ENCODE measurements at places on chromosomes 4 and X.

DNA sequence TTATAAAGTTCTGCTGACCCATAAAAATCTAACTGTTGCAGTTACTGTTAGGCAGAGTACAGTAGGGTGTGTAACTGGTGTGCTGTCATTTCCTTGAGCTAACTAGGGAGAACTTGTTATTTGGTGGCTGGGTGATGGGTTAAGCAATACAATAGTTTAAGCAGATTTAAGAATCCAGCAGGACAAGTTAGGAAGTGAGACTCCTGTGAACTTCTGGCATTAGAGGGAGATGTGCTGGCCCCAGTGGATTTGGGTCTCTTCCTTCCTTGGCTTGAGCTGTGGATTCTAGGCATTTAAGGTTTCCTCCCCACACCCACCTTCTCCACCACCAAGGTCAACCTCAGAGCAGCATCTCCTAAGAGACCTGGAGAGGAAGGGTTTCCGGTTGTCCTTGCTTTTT lies 70.5 kb downstream of the CLCN5 start:
- no peak for DNase-seq

- no peak for DNase-seq
These were observed 153.8 kb downstream of the DCLK2 start for GRCh38 chr4:150232029-150232428.

GRCh38 chr4:123832173-123833026 lies 435.8 kb downstream of the SPRY1 start:
- DNase-seq: no peak

- DNase-seq: no peak
These were observed 1192.6 kb downstream of the C4orf33 start for GRCh38 chr4:130288576-130288975.

- DNase-seq: no peak
These were observed 4.5 kb downstream of the RAB39B start for GRCh38 chrX:155259752-155260151.

- DNase-seq: no peak
These were observed 13.7 kb downstream of the PPP2R3B start for GRCh38 chrX:372856-373640.

- DNase-seq: no peak
These were observed 70.0 kb downstream of the UCHL1 start for GRCh38 chr4:41326776-41327175.

- no peak for DNase-seq
These were observed 14.7 kb downstream of the RAPGEF2 start for GRCh38 chr4:159117564-159117963.

GRCh38 chr4:102565696-102566095 lies 64.5 kb downstream of the NFKB1 start:
- no peak for DNase-seq

GRCh38 chr4:75968084-75968483 lies 22.7 kb downstream of the SDAD1 start:
- DNase-seq: no peak

GRCh38 chr4:185013417-185014125 lies 4.7 kb upstream of the HELT start:
- DNase-seq: no peak

DNA sequence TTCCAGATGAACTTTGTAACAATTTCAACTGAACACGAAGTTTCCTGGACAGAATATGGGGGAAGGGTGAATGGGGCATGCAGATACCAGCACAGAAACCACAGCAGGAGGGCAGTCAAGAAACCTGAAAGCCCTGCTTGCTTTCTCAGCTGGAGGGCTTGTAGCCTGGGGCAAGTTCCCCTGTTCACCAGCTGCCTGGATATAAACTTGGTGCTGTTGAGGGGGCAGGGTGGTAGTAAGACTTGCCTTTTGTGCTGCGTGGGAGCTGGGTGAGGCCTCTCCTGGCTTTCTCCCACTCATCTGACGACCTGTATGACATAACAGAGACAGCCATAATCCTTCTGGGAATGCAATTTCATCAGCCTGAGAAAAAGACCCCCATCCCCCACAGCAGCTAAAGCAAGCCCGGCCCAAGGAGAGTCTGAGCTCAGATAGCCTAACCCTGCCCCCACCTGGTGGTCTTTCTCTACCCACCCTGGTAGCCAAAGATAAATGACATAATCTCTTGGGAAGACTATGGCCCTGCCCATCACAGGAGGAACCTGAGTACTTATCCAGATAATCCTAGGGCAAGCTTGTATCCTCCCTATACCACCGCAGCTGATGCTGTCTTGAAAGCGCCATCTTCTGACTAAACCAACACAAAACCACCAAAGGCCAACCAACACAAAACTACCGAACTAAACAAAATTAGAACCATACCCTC lies 234.3 kb downstream of the LAS1L start:
- no peak for DNase-seq

DNA sequence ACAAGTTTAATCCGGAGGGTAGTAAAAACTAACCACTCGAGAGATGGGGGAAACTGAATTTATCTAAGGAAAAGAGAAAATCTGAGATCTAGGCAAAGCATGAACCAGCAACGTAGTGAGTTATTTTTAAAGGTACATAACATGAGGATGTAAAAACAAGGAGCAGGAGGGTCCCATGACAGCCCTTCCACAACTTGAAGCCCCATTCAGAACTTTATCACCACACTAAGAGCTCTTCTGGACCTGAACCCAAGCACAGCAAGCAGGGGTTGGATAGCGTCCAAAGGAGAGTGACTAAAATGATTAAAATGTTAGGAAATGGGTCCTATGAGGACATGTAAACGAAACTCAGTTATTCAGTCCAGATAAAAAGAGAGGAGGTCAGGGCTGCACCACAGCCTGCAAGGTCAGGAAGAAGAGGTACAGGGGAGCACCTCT lies 16.2 kb downstream of the SH3RF1 start:
- no peak for DNase-seq

DNA sequence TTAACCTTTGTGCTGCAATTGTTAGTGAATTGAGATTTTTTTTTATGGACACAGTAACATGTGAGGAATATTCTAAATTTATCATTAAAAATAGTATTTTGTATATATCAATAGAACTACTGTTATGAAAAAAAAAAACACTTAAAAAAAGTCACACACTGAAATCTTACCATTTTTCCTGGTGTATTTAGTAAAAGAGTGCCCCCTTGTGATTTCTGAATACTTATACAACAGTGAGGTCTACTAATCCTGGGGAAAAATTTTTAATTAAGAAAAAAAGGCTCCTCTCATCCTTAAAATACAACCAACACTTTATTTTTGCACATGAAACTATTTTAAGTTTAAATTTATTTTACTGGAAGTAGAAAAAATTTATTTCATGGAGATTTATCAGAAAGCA lies 56.4 kb upstream of the SPOCK3 start:
- DNase-seq: no peak

- DNase-seq: no peak
These were observed 46.2 kb upstream of the TXK start for GRCh38 chr4:48180234-48180633.

GRCh38 chr4:12889054-12889453 lies 595.1 kb downstream of the RAB28 start:
- DNase-seq: no peak

DNA sequence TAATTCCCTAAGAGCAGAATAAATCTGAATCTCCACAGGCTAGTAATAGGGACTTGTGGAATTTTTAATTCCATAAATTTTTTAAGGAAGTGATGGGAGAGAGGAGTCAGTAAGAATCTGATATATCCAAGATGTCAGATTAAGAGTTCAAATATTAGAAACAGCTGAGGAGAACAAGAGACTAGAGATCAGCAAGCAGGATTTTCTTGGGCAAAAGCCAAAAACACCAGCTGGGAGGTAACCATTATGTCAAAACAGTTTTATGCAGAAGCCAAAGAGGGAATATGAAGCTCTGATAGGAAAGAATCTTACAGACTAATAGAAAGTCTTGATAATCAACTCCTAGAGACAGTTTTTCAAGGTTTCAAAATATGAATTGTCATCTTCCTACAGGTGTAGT lies 72.2 kb upstream of the RBPJ start:
- DNase-seq: no peak

GRCh38 chr4:139833151-139833910 lies 167.7 kb downstream of the MGST2 start:
- peak; percentile 39 for DNase-seq

- no peak for DNase-seq
These were observed 214.2 kb downstream of the ZNF674 start for GRCh38 chrX:46330981-46331380.

GRCh38 chr4:138627096-138627495 lies 384.9 kb upstream of the SLC7A11 start:
- DNase-seq: no peak

DNA sequence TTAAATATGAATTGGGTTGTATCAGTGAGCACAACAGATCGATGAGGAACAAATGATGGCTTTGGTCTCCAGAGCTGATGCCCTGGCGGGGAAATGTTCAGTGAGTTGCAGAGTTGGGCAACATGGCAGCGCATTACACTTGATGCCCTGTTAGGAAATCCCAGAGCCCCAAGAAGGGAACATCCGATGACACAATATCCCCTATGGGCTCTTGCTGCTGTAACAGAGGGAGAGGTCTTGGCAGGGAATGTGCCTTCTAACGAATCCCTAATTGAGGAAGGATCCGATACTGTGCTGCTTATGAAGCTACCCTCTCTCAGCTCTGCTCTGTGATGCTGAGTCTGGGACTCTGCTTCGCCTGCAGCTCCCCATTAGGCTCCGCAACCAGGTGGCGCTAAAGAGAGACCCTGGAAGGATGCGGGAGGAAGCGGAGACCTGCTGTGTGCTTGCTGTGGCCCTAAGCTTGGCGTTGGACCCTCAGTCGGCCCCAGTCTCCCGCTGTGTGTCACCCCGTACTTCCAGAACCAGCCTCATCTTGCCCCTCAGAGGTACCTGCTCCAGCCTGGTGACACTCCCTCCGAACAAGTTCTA lies 38.9 kb downstream of the PDHA1 start:
- DNase-seq: no peak

GRCh38 chrX:122091571-122091970 lies 1044.2 kb downstream of the GLUD2 start:
- no peak for DNase-seq

DNA sequence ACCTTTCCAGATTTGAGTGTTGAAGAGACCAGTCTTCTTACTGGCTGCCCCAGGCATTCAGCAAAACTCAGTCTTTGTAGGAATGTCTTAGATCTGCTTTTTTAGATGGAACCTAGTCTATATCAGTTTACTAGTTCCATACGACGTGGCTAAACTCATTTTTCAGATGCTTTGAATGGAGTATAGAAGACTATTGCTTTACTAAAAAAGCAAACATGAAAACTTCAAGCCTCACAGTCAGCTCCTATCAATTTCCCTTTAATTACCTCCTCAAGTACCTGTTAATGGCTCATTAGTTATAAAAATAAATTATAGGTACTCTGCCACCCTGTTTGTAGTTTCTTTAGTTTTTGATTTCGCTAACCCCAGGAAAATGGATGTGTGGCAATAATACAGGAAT lies 63.0 kb upstream of the STOX2 start:
- DNase-seq: no peak

- peak; percentile 9 for DNase-seq
These were observed 32.1 kb downstream of the CDX4 start for GRCh38 chrX:73478961-73479360.

GRCh38 chr4:17437396-17437795 lies 74.5 kb downstream of the QDPR start:
- DNase-seq: no peak

DNA sequence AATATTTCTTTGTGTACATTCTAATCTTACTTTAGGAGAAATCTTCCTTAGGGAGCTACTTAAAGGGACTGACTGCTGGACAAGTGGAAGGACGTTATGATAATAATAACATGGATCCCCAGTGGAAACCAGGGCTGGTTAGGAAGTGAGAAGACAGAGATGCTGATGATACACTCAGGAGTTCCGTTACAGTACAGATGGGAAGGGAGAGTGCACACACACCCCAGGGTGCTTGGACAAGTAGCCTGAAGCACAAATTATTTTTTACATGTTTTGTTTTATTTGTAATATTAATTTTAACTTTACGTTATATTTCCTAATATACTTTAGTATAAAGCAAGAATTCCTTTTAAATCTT lies 84.1 kb downstream of the BMPR1B start:
- DNase-seq: no peak

DNA sequence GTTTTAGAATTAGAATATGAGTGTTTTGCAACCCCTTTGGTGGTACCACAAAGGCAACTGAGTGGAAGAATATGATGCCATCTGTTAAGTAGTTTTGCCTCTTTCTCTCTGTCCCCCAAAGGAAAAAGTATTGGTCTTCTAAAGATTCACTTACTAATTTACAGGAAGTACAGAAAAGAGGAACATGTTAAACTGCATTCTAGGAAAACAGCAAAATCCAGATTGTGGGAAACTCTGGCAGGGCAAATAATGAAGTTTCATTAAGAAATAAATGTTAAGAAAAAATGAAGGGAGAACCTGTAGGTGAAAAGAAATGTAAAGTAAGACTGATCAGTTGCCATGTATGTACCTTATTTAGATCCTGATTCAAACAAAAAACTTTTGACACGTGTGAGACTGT lies 39.3 kb downstream of the NSUN7 start:
- no peak for DNase-seq

GRCh38 chr4:127783026-127783769 lies 1.1 kb downstream of the HSPA4L start:
- no peak for DNase-seq

- no peak for DNase-seq
These were observed 37.6 kb downstream of the SEPTIN11 start for GRCh38 chr4:76987153-76987591.

- no peak for DNase-seq
These were observed 2.6 kb downstream of the POLA1 start for GRCh38 chrX:24696294-24696693.

GRCh38 chrX:10482261-10482660 lies 138.1 kb downstream of the MID1 start:
- DNase-seq: no peak

GRCh38 chr4:63663870-63664269 lies 745.4 kb downstream of the TECRL start:
- no peak for DNase-seq

- DNase-seq: no peak
These were observed 35.5 kb upstream of the SPATA4 start for GRCh38 chr4:176230836-176231235.

DNA sequence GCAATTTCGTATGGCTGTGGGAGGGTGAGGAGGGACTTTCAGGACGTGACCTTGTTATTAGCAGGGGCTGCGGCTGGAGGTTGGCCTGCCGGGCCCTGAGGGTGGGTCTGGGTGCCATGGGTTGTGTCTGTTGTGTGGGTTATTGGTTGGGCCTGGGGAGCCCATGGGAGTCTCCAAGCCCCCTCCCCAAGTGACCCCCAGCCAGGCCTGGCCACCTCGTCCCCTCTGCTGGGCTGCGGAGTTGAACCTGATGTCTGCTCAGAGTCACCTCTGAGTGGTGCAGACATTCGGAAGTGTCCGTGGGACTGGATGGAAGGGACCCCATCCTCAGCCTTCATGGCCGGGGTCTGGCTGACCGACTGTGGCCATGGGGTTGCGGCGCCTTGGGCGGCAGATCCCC lies 67.7 kb downstream of the TRMT44 start:
- DNase-seq: no peak

GRCh38 chr4:61514991-61515390 lies 314.9 kb downstream of the ADGRL3 start:
- DNase-seq: no peak

DNA sequence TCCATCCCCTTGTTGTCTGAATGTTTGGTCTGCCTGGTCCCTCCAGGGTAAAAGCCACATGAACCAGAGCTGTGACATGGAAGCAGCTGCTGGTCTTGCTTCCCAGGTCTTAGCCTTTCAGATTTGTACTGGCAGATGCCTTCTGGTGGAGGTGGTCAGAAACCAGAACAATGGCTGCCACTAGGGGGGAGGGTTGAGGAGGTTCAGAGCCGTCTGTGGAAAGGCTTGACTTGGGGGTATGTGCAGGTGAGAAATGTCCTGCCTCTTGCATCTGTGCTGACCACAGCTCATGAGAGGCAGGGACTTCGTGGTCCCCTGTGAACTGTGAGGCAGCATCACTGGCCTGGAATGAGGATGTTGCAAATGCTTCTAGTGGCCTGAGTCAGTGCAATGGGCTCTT lies 144.2 kb upstream of the WDR1 start:
- no peak for DNase-seq

Data from NCI-H1930 (cell line).